Body of pancreas (tissue), 4 donors: ENCODE measurements at places on chromosomes 6 and 20. TPM values are rescaled to one million over a fixed set of nuclear protein-coding genes. Genes with fewer than 3 reads are reported as not detected.

DNA sequence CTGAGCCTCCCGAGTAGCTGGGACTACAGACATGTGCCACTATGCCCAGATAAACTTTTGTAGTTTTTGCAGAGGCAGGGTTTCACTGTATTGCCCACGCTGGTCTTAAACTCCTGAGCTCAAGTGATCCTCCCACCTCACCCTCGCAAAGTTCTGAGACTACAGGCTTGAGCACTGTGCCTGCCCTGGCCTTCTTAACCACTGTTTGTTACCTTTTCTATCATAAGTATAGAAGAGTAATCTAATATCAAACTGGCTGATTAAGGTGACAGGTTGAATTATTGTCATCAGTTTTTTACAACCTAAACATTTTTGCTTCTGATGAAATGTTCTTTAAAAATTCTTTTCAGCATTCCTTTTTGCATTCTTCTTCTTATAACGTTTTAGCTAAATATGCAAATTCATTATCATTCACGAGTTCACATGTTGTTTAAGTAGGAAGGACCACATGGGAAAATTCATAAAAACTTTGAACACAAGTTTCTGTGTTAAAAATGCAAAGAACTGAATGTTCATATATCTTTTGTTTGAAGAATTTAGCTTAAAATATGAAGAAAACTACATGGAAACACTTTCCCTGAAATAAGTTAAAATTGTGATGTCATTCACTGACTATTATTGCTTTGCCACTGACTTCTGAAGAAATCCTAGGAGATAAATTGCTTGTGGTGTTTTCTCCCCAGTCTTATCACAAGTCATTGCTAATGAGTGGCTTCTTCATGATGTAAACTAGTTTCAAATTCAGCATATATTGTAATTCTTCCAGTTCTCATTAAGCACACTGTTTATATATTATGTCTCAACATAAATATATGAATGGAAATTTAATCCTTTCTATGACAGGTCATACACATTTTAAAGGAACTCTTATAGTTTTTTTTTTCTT lies 106.7 kb downstream of the ADGRB3 start:
- no peaks in the 10 kb centered on the region for H3K4me1 ChIP-seq
- no peak overlapping the region for H3K4me3 ChIP-seq
- H3K36me3 ChIP-seq, result no peaks in the 10 kb centered on the region

The GPR63 gene
- total RNA-seq, result 2.3 TPM

DNA sequence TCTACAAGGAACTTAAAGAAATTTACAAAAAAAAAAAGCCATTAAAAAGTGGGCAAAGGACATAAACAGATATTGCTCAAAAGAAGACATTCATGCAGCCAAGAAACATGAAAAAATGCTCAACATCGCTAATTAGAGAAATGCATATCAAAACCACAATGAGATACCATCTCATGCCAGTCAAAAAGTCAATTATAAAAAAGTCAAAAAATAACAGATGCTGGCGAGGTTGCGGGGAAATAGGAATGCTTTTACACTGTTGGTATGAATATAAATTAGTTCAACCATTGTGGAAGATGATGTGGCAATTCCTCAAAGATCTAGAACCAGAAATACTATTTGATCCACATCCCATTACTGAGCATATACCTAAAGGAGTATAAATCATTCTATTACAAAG lies 411.9 kb upstream of the MARCKS start:
- no peak overlapping the region for H3K4me3 ChIP-seq
- no peak overlapping the region for H3K27ac ChIP-seq
- H3K36me3 ChIP-seq, result no peaks in the 10 kb centered on the region
- H3K27me3 ChIP-seq, result no peaks in the 10 kb centered on the region

The LST1 gene
- 6.9 TPM for total RNA-seq

The TRIM15 gene
- 0.52 TPM for total RNA-seq

DNA sequence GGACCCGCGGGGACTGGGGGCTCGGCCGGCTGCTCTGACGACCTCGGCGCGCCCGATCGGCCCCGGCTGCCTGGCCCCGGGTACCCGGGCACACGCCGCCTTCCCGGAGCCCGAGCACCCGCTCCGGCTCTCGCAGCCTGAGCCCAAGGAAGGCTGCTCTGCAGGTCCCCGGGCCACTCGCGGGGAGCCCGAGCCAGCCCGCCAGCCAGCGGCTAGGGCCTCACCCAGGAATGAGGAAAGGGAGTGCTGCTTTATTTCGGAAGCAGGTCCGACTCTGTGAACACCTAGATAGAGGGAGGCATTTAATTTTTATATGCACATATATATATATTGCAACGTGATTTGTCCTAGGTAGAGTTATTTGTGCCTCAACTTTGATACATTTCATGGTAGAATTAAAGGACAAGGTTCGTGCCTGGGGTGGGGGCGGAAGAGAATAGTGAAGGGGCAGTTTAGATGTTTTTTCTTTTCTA lies 15.5 kb downstream of the FOXA2 start:
- peak; percentile 38 for DNase-seq
- H3K4me3 ChIP-seq, result peak overlapping the region; percentile 2
- H3K4me1 ChIP-seq, result peaks cover 74% of the 10 kb centered on the region
- H3K36me3 ChIP-seq, result no peaks in the 10 kb centered on the region
- no peaks in the 10 kb centered on the region for H3K27me3 ChIP-seq

The ZC3H12D gene
- total RNA-seq, result 2.6 TPM

DNA sequence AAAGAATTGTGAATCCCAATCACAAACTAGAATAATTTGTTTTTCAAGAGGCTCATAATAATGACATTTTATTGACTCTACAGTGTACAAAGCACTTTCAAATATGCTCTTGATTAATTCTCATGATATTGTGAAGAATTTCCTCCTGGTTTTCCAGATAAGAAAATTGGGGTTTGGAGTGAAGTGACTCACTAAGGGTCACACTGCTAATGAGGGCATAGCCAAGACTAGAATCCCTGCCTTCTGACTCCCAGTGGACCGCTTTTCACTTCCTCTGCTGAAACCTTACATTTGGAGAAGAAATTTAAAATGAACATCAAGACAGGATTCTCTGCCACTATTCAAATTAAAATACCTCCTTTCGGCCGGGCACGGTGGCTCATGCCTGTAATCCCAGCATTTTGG lies 38.3 kb upstream of the LTV1 start:
- no peak overlapping the region for H3K27ac ChIP-seq
- no peaks in the 10 kb centered on the region for H3K4me1 ChIP-seq
- no peak overlapping the region for H3K4me3 ChIP-seq
